ENCODE measurements at places on chromosomes 13 and 19.

DNA sequence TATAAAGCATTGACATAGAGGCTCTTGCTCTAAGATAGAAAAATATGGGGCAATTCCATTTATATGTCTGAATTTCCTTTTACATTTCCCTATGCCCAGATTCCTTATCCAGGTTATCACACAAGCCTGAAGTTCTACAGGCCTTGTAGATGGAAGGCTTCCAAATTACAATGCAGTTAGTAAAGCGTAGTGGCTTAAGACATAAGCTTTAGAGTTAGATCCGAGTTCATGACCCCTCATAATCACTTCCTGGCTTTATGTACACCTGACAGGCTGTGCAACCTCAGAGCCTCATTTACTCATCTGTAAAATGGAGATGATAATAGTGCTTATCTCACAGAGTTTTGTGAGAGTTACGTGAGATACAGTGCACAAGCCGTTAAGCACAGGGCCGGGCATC is 173.5 kb downstream of the SLC7A1 start:
- no peaks in the 10 kb centered on the region for H3K4me1 ChIP-seq
- DNase-seq = no peak
- no peak overlapping the region for H3K4me3 ChIP-seq
- H3K27ac ChIP-seq = no peak overlapping the region
- peaks cover 76% of the 10 kb centered on the region for H3K27me3 ChIP-seq
- peaks cover 1% of the 10 kb centered on the region for H3K36me3 ChIP-seq

DNA sequence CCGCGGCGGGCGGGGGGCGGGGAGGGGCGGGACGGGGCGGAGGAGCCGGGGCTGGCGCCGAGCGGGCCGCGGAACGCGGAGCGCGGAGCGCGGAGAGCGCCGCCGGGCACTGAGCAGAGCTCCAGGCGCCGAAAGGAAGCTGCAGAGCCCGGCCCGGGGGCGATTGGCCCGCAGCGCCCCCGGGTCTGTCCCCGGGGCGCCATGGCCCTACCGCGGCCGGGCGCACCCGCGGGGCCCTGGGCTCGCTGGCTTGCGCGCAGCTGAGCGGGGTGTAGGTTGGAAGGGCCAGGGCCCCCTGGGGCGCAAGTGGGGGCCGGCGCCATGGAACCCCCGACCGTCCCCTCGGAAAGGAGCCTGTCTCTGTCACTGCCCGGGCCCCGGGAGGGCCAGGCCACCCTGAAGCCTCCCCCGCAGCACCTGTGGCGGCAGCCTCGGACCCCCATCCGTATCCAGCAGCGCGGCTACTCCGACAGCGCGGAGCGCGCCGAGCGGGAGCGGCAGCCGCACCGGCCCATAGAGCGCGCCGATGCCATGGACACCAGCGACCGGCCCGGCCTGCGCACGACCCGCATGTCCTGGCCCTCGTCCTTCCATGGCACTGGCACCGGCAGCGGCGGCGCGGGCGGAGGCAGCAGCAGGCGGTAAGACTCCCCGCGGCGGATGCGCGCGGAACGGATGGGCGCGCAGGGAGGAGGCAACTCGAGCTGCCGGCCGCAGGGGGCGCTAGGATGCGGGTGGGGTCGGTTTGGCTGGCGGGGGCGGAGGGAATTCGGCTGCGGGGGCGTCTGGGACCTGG is at the start of gene PDE4A:
PDE4A (plus strand) TSS at position 95 of the 796 bp plus-strand sequence; CDS start at position 322, 227 bp downstream.
- peak; percentile 49 for DNase-seq
- peaks cover 31% of the 10 kb centered on the region for H3K36me3 ChIP-seq
- H3K4me3 ChIP-seq = peak within 1 kb of the TSS; percentile 77
- H3K4me1 ChIP-seq = peaks cover 68% of the 10 kb centered on the region
- H3K27ac ChIP-seq = peak within 1 kb of the TSS; percentile 79

- H3K27ac ChIP-seq = no peak overlapping the region
- no peaks in the 10 kb centered on the region for H3K4me1 ChIP-seq
- no peak overlapping the region for H3K4me3 ChIP-seq
- no peak for DNase-seq
Observed at GRCh38 chr13:75460644-75461043, 21.3 kb downstream of the TBC1D4 start.

- H3K4me1 ChIP-seq = peaks cover 57% of the 10 kb centered on the region
- peaks cover 38% of the 10 kb centered on the region for H3K27me3 ChIP-seq
- DNase-seq = no peak
- H3K4me3 ChIP-seq = peak overlapping the region; percentile 68
- H3K27ac ChIP-seq = peak overlapping the region; percentile 71
Observed at GRCh38 chr19:41939861-41940730, 11.8 kb upstream of the ERFL start.

GRCh38 chr19:28701491-28701890 is 511.5 kb downstream of the UQCRFS1 start:
- peaks cover 9% of the 10 kb centered on the region for H3K27me3 ChIP-seq
- no peak for DNase-seq
- H3K36me3 ChIP-seq = no peaks in the 10 kb centered on the region
- H3K4me3 ChIP-seq = no peak overlapping the region
- no peak overlapping the region for H3K27ac ChIP-seq
- no peaks in the 10 kb centered on the region for H3K4me1 ChIP-seq

GRCh38 chr13:103102482-103102881 is 36.3 kb upstream of the SLC10A2 start:
- no peak overlapping the region for H3K4me3 ChIP-seq
- no peaks in the 10 kb centered on the region for H3K4me1 ChIP-seq
- no peaks in the 10 kb centered on the region for H3K27me3 ChIP-seq

DNA sequence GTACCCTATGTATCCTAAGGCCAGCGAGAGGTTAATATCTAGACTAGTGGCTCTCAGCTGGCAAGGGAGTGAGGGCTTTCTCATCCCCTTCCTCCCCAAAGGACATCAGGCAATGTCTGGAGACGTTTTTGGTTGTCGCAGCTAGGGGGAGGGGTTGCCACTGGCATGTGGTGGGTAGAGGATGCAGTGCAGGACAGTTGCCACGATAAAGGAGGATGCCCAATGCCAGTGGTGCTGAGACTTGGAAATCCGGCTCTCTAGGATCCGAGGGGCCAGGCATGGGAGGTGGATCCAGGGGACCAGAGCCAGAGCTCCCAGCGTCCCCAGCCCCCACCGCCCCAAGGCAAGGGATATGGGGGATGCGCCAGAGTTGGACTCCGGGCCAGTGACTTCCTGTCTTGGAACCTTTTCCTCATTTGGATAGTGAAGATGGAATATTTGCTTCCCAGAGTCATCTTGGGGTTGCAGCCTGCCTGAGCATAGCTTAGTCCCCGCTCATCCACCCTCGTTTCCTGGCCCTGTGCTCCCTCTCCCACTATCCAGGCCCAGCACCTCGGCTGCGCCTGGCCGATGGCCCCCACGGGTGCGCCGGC is 4.9 kb downstream of the SSC5D start:
- peaks cover 18% of the 10 kb centered on the region for H3K27me3 ChIP-seq
- no peaks in the 10 kb centered on the region for H3K4me1 ChIP-seq
- H3K36me3 ChIP-seq = peaks cover 3% of the 10 kb centered on the region

GRCh38 chr19:8046569-8047165 is 5.9 kb upstream of the CCL25 start:
- H3K4me1 ChIP-seq = peaks cover 7% of the 10 kb centered on the region
- DNase-seq = no peak
- H3K27ac ChIP-seq = no peak overlapping the region
- H3K4me3 ChIP-seq = no peak overlapping the region

DNA sequence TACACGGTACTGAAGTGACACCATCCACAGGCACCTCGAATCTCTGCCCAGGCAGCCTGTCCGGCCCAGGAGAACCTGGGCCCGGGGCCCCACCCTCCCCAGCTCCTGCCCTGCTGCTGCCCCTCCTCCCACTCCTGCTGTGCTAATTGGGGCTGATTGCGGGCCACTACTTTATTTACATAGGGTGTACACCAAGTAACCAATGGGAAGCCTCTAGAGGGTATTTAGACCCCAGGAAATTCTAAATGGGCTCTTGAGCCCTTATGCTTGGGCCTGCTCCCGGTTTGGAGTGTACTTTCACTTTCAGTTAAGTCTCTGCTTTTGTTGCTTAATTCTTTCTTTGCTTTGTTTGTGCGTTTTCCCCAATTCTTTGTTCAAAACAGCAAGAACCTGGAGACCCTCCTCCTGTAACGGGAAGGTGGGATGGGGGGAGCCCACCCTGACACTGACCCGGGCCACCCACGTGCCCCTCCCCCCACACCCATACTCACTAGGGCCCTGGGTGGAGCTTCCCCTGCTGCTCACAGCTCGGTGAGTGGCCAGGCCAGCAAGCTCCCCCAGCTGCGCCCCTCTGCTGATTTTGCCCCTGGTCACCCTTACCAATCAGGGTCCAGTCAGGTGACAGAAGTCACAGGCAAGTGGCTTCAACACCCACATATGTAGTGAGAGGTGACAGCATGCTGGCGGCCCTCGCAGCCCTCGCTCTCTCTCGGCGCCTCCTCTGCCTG is 9.4 kb downstream of the SCGB2B2 start:
- no peak for DNase-seq
- peaks cover 29% of the 10 kb centered on the region for H3K4me1 ChIP-seq

GRCh38 chr19:16185768-16186123 is 536 bp downstream of the FAM32A start:
- H3K27me3 ChIP-seq = no peaks in the 10 kb centered on the region
- H3K4me1 ChIP-seq = peaks cover 28% of the 10 kb centered on the region
- H3K27ac ChIP-seq = peak overlapping the region; percentile 100

GRCh38 chr13:65868884-65869283 is 1361.3 kb downstream of the PCDH9 start:
- DNase-seq = no peak
- H3K27me3 ChIP-seq = no peaks in the 10 kb centered on the region

- peaks cover 72% of the 10 kb centered on the region for H3K27me3 ChIP-seq
- H3K36me3 ChIP-seq = no peaks in the 10 kb centered on the region
- H3K4me1 ChIP-seq = no peaks in the 10 kb centered on the region
- H3K4me3 ChIP-seq = no peak overlapping the region
- DNase-seq = no peak
Observed at GRCh38 chr19:49949742-49950589, 11.0 kb downstream of the SIGLEC11 start.

GRCh38 chr19:4057931-4058692 is 8.6 kb downstream of the ZBTB7A start:
- no peak for DNase-seq
- no peaks in the 10 kb centered on the region for H3K27me3 ChIP-seq
- peak overlapping the region; percentile 86 for H3K4me3 ChIP-seq
- H3K4me1 ChIP-seq = peaks cover 43% of the 10 kb centered on the region
- H3K27ac ChIP-seq = peak overlapping the region; percentile 91

GRCh38 chr19:16976446-16976845 is 50.2 kb downstream of the CPAMD8 start:
- DNase-seq = no peak
- peaks cover 23% of the 10 kb centered on the region for H3K27me3 ChIP-seq
- peaks cover 1% of the 10 kb centered on the region for H3K36me3 ChIP-seq
- H3K4me1 ChIP-seq = no peaks in the 10 kb centered on the region

- no peaks in the 10 kb centered on the region for H3K27me3 ChIP-seq
- H3K27ac ChIP-seq = no peak overlapping the region
- no peak overlapping the region for H3K4me3 ChIP-seq
- no peaks in the 10 kb centered on the region for H3K4me1 ChIP-seq
Observed at GRCh38 chr13:65275838-65276630, 1954.1 kb downstream of the PCDH9 start.

GRCh38 chr19:31144075-31144870 is 205.0 kb downstream of the TSHZ3 start:
- DNase-seq = no peak
- peaks cover 2% of the 10 kb centered on the region for H3K36me3 ChIP-seq
- no peaks in the 10 kb centered on the region for H3K4me1 ChIP-seq
- H3K4me3 ChIP-seq = no peak overlapping the region
- peaks cover 24% of the 10 kb centered on the region for H3K27me3 ChIP-seq
- no peak overlapping the region for H3K27ac ChIP-seq

DNA sequence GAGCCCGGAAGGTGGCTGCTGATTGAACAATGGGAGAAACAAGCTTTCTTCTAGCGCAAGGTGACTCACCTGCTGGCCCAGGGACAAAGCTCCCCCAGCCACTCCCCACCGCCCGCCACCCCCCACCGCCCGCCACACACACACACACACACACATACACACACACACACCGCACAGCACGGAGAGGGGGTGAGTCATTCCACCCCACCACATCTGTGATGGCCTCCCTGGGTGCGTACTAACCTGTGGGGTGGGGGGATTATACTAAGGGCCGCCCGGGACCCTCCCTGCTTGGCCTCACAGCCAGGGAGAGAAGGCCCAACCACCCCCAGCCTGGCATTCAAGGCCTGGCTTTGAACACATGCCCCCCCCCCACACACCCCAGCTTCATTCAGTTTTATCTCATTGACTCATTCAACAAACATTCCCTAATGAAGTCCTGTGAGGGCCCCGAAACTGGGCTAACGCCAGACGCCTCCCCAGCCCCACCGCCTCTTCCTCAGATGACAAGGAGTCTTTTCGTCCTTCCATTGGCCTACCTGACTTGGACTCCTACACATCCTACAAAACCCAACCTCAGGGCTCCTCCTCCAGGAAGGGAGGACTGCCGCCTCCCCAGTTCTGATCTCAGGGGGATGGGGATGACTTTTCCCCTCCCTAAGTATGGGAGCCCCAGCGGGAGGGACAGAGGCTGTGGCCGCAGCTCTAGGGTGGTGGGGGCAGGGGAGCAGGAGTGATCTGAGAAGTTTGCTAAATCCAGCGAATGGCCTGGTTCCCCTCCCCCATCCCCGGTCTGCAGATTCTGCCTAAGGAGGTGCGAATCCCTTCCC is 5.8 kb upstream of the ONECUT3 start:
- DNase-seq = no peak
- peaks cover 19% of the 10 kb centered on the region for H3K36me3 ChIP-seq
- peak overlapping the region; percentile 66 for H3K4me3 ChIP-seq
- H3K4me1 ChIP-seq = peaks cover 17% of the 10 kb centered on the region

GRCh38 chr13:42625611-42626010 is 51.7 kb downstream of the TNFSF11 start:
- no peaks in the 10 kb centered on the region for H3K4me1 ChIP-seq
- peaks cover 50% of the 10 kb centered on the region for H3K27me3 ChIP-seq
- H3K27ac ChIP-seq = no peak overlapping the region

- H3K27ac ChIP-seq = no peak within 1 kb of the TSS
- DNase-seq = no peak
- no peak within 1 kb of the TSS for H3K4me3 ChIP-seq
- H3K27me3 ChIP-seq = peaks cover 38% of the 10 kb centered on the region
- no peaks in the 10 kb centered on the region for H3K36me3 ChIP-seq
Observed at GRCh38 chr13:36673838-36674326, at the start of gene SERTM1. Gene SERTM1 (plus strand): TSS chr13:36674020. CDS start chr13:36695079, 21,059 bp downstream.

DNA sequence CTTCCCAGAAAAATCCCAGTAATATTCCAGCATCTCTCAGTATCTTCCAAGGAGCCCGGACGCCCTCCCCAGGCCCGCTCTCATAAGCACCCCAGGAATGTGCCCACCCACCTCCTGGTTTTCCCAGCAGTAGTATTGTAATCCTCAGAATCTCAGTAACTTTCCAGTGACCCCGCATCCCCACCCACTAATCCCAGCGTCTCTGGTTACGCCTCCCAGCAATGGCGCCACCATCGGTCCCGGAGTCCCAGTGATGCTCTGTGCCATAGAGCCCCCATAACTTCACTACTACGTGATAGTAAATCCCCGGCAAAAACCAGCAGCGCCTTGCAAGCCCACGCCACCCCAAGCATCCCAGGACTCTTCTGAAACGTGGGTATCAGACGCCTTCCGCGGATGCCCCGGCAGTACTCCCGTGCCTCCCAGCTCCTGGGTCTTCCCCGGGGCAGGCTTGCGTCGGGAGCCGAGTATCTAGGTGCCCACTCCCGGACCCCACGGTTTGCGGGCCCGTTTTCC is 928 bp upstream of the PNPLA6 start:
- H3K27ac ChIP-seq = peak overlapping the region; percentile 87
- H3K27me3 ChIP-seq = no peaks in the 10 kb centered on the region
- H3K4me3 ChIP-seq = peak overlapping the region; percentile 94
- DNase-seq = no peak
- peaks cover 15% of the 10 kb centered on the region for H3K36me3 ChIP-seq
- H3K4me1 ChIP-seq = peaks cover 24% of the 10 kb centered on the region
